ENCODE measurements at places on chromosomes 12 and 14.

- DNase-seq: no peak
Observed at GRCh38 chr12:56763753-56764657, 881 bp downstream of the HSD17B6 start.

- DNase-seq: no peak
Observed at GRCh38 chr12:109160873-109161272, 44.5 kb downstream of the ACACB start.

GRCh38 chr12:115227137-115227615, 543.2 kb upstream of the TBX3 start:
- no peak for DNase-seq

GRCh38 chr12:12984149-12984548, 15.9 kb downstream of the HEBP1 start:
- no peak for DNase-seq

- no peak for DNase-seq
Observed at GRCh38 chr12:18139989-18140596, 50.1 kb upstream of the RERGL start.

GRCh38 chr14:29353513-29353912, 574.1 kb downstream of the PRKD1 start:
- no peak for DNase-seq

- DNase-seq: no peak
Observed at GRCh38 chr12:95460105-95460504, 13.8 kb upstream of the METAP2 start.

DNA sequence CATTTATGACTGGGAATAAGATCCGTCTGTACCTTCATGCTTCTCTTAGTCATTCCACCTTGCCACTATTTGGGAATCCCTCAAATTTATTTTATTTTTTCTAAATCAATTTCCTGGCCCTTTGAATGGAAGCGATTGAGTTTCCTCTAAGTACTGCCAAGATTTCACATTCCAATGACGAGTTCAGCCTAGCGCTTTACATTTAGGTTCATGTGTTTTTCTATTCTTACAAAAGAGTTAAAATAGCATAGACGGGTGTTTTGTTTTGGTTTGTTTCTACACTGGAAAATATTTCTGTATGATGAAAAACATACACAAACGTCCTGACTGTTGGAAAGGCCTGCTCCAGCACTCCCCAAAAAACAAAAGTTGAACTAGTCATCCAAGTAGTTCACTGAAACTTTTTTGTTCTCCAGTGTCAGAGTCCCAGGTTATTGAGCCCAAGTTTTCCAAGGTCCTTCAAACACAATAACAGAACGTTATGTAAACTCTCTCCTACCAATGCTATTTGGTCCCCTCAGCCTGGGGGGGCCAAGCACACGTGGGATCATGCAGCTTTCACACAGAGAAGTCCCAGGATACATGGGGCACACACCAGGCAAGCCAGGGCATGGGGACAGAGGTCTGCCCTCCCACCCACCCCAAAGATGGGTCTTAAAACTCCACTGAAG, 74.8 kb upstream of the FOXN3 start:
- DNase-seq: no peak

DNA sequence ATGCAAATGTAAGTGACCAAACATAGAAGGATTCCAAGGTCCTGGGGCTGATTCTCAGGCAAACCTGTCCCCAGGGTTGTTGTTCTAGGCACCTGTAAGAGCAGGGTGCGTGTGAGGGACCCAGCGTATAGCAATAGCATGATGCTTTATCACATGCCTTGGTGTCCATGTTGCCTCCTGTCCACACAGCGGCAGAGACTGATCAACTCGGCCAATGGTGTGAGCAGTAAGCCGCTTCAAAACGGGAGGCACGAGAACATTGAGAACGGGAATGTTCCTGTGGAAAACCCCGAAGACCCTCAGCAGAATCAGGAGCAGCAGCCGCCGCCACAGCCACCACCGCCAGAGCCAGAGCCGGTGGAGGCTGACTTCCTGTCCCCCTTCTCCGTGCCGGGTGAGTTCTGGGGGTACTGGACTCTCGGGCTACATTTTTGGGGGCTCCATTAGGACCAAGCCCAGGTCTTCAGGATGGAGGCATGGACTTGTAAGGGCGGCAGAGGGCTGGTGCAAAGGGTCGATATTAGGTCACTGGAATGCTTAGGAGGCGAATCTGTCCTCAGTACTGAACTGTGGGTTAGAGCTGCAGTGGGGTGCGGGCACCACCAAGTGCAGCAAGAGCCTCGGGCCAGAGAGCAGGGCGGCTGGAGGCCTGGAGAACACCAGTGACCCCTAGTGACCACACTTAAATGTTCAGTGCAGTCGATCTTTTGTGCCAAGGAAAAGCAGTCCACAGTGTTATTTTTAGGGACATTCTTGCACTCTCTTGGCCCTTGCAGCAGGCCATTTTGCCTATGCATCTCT, 57.2 kb upstream of the RIN3 start:
- peak; percentile 17 for DNase-seq

- DNase-seq: no peak
Observed at GRCh38 chr12:124856132-124856841, 7.4 kb downstream of the SCARB1 start.

- no peak for DNase-seq
Observed at GRCh38 chr12:1324910-1325309, 269.5 kb downstream of the FBXL14 start.

All from activated CD4-positive, alpha-beta T cell treated with anti-CD3 and anti-CD28 coated beads for 48 hours (primary cell).